ENCODE measurements at places on chromosomes 12 and 14.

DNA sequence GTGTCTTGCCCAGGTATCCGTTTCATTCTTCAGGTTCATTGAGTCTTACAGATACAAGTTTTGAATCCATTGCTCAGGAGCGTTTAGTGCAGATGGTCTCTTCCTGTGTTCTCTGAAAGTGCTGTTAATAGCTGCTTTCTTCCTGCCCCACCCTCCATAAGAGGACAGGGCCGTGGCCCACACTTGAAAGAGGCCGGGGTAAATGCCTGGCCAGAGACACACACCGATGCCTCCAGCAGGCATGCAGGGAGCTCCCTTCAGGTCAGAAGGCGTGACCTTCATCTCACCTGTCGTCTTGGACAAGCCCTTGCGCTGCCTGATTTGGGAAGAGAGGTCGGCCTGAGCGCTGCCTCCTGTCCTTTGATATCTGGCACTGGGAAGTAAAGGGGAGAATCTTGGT, 11.6 kb downstream of the PRKAB1 start:
- H3K27me3 ChIP-seq: no peaks in the 10 kb centered on the region
- H3K4me1 ChIP-seq: peaks cover 8% of the 10 kb centered on the region
- no peak for DNase-seq
- H3K27ac ChIP-seq: no peak overlapping the region
- H3K36me3 ChIP-seq: peaks cover 42% of the 10 kb centered on the region

GRCh38 chr12:64895526-64895925, 71.1 kb downstream of the TBC1D30 start:
- no peaks in the 10 kb centered on the region for H3K36me3 ChIP-seq
- DNase-seq: peak; percentile 84
- H3K27ac ChIP-seq: peak overlapping the region; percentile 65
- H3K4me1 ChIP-seq: peaks cover 29% of the 10 kb centered on the region

GRCh38 chr14:104034976-104035699, 50.4 kb upstream of the ASPG start:
- no peaks in the 10 kb centered on the region for H3K36me3 ChIP-seq
- no peak overlapping the region for H3K27ac ChIP-seq
- no peak for DNase-seq

GRCh38 chr12:110744151-110744571, 1.5 kb upstream of the PPP1CC start:
- H3K27ac ChIP-seq: no peak overlapping the region
- peaks cover 42% of the 10 kb centered on the region for H3K4me1 ChIP-seq
- H3K4me3 ChIP-seq: peak overlapping the region; percentile 93
- DNase-seq: peak; percentile 79

GRCh38 chr14:50943943-50944646, at the start of gene PYGL:
Gene PYGL, minus strand, starts transcription at chr14:50944483. Its CDS starts 80 bp downstream, at chr14:50944403.
- H3K4me1 ChIP-seq: peaks cover 15% of the 10 kb centered on the region
- no peaks in the 10 kb centered on the region for H3K27me3 ChIP-seq
- no peaks in the 10 kb centered on the region for H3K36me3 ChIP-seq
- H3K27ac ChIP-seq: peak within 1 kb of the TSS; percentile 35
- peak; percentile 88 for DNase-seq
- peak within 1 kb of the TSS; percentile 78 for H3K4me3 ChIP-seq

- no peak overlapping the region for H3K4me3 ChIP-seq
- H3K36me3 ChIP-seq: no peaks in the 10 kb centered on the region
- H3K27ac ChIP-seq: no peak overlapping the region
- no peak for DNase-seq
Observed at GRCh38 chr12:42945927-42946326, 356.4 kb upstream of the PRICKLE1 start.

- no peaks in the 10 kb centered on the region for H3K27me3 ChIP-seq
- no peak overlapping the region for H3K4me3 ChIP-seq
- DNase-seq: peak; percentile 80
- H3K4me1 ChIP-seq: peaks cover 48% of the 10 kb centered on the region
- no peaks in the 10 kb centered on the region for H3K36me3 ChIP-seq
Observed at GRCh38 chr12:124392271-124392666, 97.4 kb downstream of the RFLNA start.

GRCh38 chr12:6116471-6117021, 7.9 kb downstream of the VWF start:
- H3K27ac ChIP-seq: no peak overlapping the region
- H3K36me3 ChIP-seq: no peaks in the 10 kb centered on the region
- no peaks in the 10 kb centered on the region for H3K4me1 ChIP-seq
- no peak for DNase-seq

DNA sequence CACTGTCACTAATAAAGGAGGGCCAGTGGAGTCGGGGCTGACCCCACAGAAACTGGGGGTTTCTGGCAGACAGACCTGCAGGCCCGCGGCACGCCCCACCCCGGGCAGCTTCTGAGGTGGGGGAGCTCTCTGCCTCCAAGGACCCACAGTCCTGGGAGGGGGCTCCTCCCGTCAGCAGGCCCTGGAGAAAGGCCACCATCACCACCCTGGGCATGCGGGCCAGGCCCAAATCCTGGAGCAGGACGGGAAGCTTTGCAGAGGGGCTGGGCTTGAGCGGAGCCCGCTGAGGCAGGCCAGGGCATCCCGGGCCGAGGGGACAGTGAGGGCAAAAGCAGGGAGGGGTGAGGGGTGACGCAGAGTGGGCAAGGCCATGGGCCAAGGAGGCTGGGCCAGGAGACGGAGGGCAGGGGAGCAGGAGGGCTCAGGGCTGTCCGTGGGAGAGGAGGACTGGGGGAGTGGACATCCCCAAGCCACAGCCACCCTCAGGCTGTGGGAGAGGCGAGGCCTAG, 11.1 kb upstream of the GPR132 start:
- H3K27ac ChIP-seq: no peak overlapping the region
- no peak overlapping the region for H3K4me3 ChIP-seq
- H3K36me3 ChIP-seq: no peaks in the 10 kb centered on the region
- H3K4me1 ChIP-seq: 0 out of 2 replicates have a peak, but pooled peaks cover 4% of the 10 kb centered on the region
- no peak for DNase-seq

DNA sequence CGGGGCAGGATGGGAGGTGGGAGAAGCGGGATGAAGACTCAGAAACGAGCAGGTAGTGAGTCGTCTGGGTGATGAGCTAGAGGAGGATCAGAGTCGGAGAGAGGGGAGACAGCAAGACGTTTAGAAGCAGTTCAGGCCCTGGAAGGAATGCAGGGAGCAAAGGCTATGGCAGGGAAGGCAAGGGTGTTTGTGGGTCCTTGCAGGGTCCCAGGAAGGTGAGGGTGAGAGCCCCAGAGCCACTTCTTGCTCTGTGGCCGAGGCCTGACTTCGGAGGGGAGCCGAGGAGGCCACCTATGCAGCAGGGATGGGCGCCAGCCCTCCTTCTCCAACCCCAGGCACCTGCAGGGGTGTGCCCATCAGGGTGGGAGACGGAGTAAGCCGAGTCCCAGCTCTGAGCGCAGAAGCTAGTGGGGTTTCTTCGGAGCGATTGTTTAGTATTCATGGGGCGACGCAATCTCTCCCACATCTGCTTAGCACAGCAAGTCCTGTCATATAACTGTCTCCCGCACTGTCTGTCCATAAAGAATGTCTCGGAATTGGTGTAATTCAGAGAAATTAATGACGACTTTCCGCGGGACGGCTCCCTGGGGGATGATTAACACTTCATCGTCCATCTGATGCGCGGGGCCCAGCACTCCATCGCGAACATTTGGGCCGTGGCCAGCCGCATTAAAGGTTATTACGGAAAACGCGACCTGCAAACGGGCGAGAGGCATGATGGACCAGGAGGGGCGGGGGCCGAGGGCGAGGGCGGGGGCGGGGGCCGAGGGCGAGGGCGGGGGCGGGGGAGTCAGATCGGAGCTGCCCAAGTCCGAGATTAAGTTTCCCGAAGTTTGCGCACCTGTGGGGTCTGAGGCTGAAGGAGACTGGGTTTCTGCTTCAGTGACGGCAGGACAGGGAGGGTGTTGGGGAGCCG, 12.2 kb upstream of the CALCOCO1 start:
- H3K27ac ChIP-seq: no peak overlapping the region
- H3K27me3 ChIP-seq: peaks cover 51% of the 10 kb centered on the region
- 0 out of 2 replicates have a peak overlapping the region, but pooled peaks have one; percentile 32 for H3K4me3 ChIP-seq
- DNase-seq: peak; percentile 39

GRCh38 chr12:30837595-30837994, 82.8 kb upstream of the CAPRIN2 start:
- no peak for DNase-seq
- H3K27me3 ChIP-seq: peaks cover 16% of the 10 kb centered on the region
- no peak overlapping the region for H3K27ac ChIP-seq
- H3K4me1 ChIP-seq: no peaks in the 10 kb centered on the region
- H3K4me3 ChIP-seq: no peak overlapping the region

- H3K36me3 ChIP-seq: no peaks in the 10 kb centered on the region
- H3K27ac ChIP-seq: peak overlapping the region; percentile 81
- 0 out of 2 replicates have a peak overlapping the region, but pooled peaks have one; percentile 7 for H3K4me3 ChIP-seq
- no peaks in the 10 kb centered on the region for H3K27me3 ChIP-seq
Observed at GRCh38 chr12:76449993-76450392, 101.8 kb upstream of the BBS10 start.

DNA sequence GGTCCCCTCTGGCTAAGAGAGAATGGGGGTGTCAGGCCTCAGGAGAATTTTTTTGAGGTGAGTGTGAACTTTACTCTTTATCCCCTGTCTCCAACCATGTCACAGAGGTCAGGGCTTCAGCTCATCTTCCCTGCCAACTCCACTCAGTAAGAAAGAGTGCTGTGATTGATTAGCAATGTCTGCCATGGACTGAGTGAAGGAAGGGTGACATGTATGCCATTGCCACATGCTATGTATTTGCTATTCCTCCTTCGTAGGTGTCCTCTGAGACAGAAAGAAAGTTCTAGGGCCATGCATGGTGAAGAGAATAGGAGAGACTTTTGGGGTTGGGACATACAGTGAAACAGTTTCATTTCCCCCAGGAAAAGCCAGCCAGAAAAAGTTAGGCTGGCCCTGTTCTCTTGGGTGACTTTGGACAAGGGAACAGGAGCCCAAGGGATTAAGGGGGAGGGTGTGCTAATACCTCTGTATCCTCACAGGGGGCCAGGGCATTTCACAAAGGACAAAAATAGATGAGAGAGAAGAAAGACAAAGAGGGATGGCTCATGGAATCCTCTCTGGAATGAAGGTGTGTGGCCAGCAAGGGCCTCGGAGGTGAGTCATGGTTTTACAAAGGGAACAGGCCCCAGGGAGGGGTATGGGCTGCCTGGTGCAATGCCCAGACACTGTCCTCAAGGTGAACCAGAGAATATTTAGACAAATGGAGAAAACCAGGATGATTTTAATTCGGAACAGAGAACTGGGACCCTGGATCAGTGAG, 13.9 kb upstream of the MYL2 start:
- H3K27ac ChIP-seq: no peak overlapping the region
- peak; percentile 44 for DNase-seq
- H3K4me1 ChIP-seq: no peaks in the 10 kb centered on the region
- H3K36me3 ChIP-seq: no peaks in the 10 kb centered on the region

DNA sequence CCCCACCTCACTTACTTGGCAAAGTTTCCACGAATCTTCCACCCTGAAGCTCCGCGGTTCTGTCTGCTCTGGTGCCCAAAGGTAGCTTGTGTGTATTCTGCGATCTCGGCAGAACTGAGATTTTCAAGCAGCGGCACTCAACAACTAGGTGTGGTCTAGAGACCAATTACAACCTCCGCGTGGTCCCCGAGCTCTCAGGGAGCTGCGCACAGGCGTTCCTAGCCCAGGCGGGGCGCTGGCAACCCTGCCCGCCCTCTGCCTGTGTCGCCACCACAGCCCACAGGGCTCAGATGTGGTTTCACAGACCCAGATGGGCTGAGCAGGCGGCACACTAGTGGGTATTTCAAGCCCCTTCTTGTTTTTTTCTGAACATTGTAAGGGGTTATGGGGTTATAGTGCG, 1.5 kb upstream of the DIABLO start:
- H3K4me3 ChIP-seq: no peak overlapping the region
- no peak overlapping the region for H3K27ac ChIP-seq
- peaks cover 15% of the 10 kb centered on the region for H3K4me1 ChIP-seq
- no peak for DNase-seq

DNA sequence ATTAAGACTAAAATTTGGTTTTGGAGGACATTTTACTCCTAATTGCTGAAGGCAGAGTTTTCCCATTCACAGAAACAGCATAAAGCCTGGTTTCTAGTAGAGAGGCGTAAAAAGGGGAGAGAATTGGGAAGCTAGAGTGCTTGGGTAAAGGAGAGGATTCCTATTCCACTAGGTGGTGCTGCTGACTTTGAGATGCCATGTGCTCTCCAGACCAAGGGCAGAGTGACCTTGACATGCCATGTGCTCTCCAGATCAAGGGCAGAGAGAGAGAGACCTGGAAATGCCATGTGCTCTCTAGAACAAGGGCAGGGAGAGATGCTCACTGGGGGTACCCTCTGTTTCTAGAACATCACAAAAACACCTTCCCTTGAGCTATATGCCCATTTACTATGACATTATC, 176.2 kb upstream of the PDZRN4 start:
- no peak overlapping the region for H3K27ac ChIP-seq
- H3K36me3 ChIP-seq: no peaks in the 10 kb centered on the region
- no peak overlapping the region for H3K4me3 ChIP-seq

DNA sequence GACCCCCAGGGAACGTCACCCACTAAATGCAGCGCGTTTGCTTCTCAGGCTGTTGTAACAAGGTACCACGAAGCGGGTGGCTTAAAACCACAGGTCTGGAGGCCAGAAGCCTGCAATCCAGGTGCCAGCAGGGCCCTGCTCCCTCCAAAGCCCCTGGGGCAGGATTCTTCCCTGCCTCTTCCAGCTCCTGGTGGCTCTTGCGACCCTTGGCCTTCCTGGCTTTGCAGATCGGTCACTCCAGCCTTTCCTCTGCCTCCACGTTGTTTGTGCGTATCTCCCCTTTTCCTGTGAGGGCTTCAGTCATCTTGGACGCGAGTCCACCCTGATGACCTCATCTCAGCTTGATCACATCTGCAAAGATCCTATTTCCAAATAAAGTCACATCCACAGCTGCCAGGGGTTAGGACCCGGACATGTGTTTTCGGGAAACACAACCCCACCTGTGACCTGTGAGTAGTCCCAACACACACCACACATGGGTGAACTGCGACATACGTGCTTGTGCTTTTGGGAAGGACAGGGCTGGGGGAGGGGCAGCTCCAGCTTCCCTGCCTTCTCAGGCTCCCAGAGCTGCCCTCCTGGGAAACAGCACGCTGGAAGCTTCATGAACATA, 114.5 kb upstream of the NCOR2 start:
- H3K4me1 ChIP-seq: peaks cover 43% of the 10 kb centered on the region
- DNase-seq: peak; percentile 82
- H3K4me3 ChIP-seq: peak overlapping the region; percentile 11

DNA sequence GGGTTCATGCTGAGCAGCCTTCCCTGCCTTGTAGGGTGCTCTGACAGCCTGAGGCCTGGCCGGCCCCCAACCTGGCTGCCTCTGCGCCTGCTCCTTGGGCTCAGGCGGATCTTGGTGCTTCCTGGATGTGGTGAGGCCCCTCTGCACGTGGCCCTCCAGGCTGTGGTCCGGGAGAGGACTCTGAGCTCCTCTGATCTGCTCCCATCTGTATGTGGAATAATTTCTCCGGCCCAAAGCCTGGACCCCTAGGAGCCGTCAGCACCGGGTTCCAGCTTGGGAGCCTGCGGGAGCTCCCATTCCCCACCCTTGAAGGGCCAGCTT, 21.3 kb upstream of the EIF2B2 start:
- H3K36me3 ChIP-seq: no peaks in the 10 kb centered on the region
- no peaks in the 10 kb centered on the region for H3K27me3 ChIP-seq
- H3K4me1 ChIP-seq: peaks cover 8% of the 10 kb centered on the region
- no peak overlapping the region for H3K4me3 ChIP-seq
- H3K27ac ChIP-seq: no peak overlapping the region

All from GM23248 (cell line).